Activated CD4-positive, alpha-beta T cell treated with anti-CD3 and anti-CD28 coated beads, Interleukin-2, Interleukin-4, amounts not matched to agents 100 ng/mL and 50 ng/mL, durations not matched to agents 16 hours and 8 hours (primary cell): ENCODE measurements at places on chromosomes 6 and 20.

DNA sequence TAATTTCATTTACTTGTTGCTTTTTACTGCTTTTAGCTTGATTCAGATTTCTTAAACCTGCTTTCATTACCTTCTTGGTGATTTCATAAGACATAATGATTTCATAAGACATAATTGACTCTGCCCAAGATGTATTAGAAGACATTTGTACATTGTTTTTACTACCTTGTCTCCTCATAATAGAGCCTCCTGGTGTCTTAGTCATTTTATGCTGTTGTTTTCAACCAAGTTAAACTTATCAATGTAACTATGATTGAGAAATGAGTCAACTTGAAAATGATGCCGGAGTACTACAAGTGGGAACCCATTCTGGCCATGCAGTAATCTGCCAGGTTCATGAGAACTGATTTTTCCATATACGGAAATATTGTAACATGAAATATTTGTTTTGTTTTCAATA is 573.6 kb downstream of the MMUT start:
- no peak for DNase-seq

DNA sequence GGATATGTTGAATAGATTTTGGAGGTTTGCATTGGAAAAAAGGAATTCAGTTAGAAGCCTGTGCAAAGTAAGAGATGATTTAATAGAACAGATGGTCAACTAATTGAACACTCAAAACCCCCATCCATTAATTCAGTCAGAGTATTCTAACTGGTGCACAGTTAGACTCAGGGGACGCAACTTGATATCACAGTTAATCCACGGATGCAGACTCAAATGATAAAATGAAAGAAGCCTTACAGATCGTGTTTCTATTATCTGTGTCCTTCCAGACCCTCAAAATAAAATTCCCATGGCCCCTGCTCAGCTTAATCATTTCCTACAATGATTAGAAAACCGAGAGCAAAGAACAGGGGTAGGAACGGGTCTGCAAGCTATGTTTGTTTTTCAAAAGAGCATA is 45.4 kb upstream of the DTNBP1 start:
- no peak for DNase-seq

- no peak for DNase-seq
These were observed 57.2 kb downstream of the CNKSR3 start for GRCh38 chr6:154453329-154453728.

DNA sequence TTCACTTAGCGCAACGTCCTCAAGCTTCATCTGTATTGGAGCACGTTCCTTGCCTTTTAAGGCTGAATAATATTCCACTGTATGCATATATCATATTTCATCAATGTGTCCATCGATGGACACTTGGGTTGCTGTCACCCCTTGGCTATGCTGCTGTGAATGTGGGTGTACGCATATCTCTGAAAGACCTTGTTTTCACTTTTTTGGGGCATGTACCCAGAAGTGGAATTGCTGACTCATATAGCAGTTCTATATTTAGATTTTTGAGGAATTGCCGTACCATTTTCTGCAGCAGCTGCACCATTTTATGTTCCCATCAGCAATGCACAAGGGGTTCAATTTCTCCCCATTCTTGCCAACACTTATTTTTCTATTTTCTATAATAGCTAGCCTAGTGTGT is 22.8 kb upstream of the SLC23A2 start:
- DNase-seq: no peak
